Cerebellar cortex (tissue), 1 donor: ENCODE measurements at places on chromosomes 7 and 10.
A peak's percentile ranks its signal among the peaks of the same experiment; 100 is the strongest.

- no peak for DNase-seq
Observed at GRCh38 chr10:95509251-95509650, 51.9 kb downstream of the SORBS1 start.

DNA sequence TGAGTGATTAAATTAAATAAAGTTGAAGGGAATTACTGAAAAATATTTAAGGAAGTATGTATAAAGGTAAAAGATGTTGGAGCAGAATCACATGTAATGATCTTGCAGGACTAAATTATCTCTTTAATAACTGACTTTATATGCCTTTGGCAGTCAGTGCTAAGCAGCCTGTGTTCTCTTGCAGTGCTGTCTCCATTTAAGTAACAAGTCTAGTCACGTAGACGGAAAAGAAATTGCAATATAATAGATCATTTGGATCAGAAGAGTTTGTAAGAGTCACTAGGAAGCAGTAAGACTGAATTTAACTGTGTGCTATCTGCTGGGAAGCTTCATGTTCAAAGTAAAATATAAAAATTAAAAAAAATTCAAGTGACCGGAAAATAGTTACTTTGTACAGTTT lies 21.4 kb downstream of the BZW2 start:
- DNase-seq: no peak

GRCh38 chr7:30437823-30438574 lies 40.6 kb downstream of the NOD1 start:
- DNase-seq: no peak

GRCh38 chr10:69736886-69737641 lies 64.6 kb upstream of the COL13A1 start:
- DNase-seq: no peak

- no peak for DNase-seq
Observed at GRCh38 chr10:15842556-15843169, 17.6 kb downstream of the MINDY3 start.

DNA sequence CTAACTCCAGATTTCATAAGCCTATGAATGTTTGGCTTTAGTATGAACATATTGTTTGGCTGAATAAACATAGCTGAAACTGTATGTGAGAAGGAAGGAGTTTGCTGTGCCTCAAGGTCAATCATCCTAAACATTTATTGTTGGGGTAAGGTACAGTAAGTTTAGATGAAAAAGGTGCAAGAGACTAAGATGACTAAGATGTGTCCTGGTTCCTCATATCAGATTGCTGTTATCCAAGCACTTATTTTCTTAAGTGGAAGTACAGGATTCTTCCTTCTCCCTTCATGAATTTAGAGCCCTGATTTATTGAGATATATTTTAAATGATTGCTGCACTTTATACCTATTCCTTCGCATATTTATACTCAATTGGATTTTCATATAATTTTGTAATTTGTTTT lies 12.2 kb downstream of the MDFIC start:
- DNase-seq: no peak

GRCh38 chr7:101985903-101986734 lies 168.7 kb downstream of the CUX1 start:
- DNase-seq: peak; percentile 60

- no peak for DNase-seq
Observed at GRCh38 chr10:90111671-90112070, 410.3 kb downstream of the KIF20B start.
